Esophagus squamous epithelium (tissue), 5 donors: ENCODE measurements at places on chromosomes 7 and 10.

- DNase-seq = no peak
Measured at GRCh38 chr7:81298951-81299666, 380.3 kb upstream of the SEMA3C start.

- DNase-seq = no peak
Measured at GRCh38 chr7:151438864-151439601, 908 bp downstream of the CRYGN start.

DNA sequence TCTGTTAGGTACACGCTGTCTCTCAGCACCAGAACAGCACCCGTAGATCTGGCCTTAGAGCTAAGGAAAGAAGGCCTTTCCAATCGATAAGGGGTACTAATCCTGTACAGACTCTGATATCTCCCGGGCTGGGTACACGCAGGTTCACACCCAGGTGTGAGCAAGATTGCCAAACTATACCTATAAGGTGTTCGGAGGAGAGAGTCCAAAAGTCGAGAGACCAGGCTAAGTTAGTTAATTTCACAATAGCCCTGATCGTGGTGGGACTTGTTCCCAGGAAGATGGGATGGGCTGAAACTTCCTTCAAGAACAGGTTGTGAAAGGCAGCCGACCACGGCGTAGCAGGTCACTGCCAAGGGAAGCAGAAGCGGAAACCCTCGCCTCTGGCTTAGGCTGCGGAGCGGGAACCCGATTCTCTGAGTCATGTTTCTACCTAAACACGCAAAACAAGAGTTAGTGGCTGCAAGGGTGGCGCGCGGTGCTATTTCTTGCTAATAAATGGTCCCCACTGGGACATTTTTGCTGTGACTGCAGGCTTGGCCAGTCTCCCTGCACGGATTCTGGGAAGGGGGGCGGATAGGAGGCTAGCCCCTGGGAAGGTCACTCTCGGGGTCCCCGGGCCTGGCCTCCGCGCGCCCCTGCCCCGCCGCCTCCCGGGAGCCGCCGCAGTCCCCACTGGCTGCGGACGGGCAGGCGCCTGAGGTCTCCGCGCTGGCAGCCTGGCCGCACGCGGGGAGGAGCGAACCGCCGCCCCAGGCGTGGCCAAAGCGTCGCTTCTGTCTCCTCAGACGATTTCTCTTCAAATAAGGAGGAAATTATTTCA is 75.4 kb upstream of the PDSS1 start:
- peak; percentile 6 for DNase-seq

GRCh38 chr7:151076863-151077704 is 3.5 kb downstream of the FASTK start:
- DNase-seq = no peak

DNA sequence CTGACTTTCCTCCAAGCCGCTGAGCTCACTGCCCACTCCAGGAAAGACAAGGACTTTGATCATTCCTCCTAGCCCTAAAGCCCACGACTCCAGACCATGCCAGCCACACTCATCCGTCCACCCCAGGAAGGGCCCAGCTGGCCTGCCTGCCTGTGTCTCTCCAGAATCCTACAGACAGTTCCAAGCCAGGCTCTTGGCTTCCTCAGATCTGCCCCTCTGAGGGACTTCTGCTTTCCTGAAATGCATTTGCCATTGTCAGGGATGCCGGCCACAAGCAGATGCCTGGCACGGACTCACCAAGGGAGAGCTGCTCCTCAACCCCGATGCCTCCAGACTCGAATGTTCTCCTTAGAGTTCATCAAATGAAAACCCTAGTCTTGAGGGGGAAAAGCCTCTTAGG is 155.8 kb downstream of the OAT start:
- no peak for DNase-seq

- no peak for DNase-seq
Measured at GRCh38 chr10:110842326-110842904, 29.3 kb upstream of the PDCD4 start.

GRCh38 chr7:28558236-28558635 is 145.9 kb downstream of the CREB5 start:
- DNase-seq = no peak

GRCh38 chr7:33217595-33217994 is 88.2 kb downstream of the BBS9 start:
- DNase-seq = no peak

- no peak for DNase-seq
Measured at GRCh38 chr7:101819913-101820522, 2.6 kb downstream of the CUX1 start.

DNA sequence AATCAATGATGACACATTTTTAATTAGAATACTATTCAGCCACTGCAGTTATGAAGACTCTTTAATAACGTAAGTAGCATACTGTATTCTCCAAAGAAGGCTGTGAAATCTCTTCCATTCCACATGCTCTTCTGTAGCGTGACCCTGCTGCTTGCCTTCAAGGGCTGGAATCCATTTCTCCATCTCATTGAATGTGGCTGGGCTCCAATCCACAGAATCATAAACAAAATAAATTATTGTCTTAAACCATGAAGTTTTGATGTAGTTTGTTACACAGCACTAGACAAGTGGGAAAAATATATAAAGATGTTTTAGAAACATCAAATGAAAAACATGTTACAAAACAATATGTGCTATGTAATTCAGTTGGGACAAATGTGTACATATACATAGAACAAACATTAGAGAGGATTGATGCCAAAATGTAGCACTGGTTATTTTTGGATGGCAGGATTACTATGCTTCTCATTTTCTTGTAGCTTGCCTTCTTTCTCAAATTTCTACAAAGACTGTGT is 410.8 kb upstream of the PODXL start:
- no peak for DNase-seq

GRCh38 chr10:3782451-3783315 is 2.3 kb downstream of the KLF6 start:
- DNase-seq = peak; percentile 19

- DNase-seq = no peak
Measured at GRCh38 chr10:22992621-22993020, 64.8 kb downstream of the ARMC3 start.

DNA sequence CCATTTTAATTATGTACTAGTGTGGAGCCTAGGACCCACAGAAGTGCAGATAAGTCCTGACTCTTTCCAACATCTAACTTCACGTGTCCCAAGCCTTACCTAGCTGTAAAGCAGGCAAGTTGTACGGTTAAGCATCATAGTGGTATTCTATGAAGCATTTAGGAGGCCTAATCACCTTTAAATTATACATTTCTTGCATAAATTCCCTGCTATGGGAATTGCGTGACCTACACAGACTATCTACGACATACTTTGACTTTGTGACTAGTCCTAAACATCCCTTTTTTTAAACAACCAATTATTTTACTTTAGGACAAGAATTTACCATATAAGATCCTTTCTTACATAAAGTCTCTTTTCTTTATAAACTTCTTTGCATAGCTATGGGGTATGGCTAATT is 37.7 kb upstream of the LRGUK start:
- no peak for DNase-seq

- no peak for DNase-seq
Measured at GRCh38 chr7:13457790-13458189, 531.7 kb downstream of the ETV1 start.

DNA sequence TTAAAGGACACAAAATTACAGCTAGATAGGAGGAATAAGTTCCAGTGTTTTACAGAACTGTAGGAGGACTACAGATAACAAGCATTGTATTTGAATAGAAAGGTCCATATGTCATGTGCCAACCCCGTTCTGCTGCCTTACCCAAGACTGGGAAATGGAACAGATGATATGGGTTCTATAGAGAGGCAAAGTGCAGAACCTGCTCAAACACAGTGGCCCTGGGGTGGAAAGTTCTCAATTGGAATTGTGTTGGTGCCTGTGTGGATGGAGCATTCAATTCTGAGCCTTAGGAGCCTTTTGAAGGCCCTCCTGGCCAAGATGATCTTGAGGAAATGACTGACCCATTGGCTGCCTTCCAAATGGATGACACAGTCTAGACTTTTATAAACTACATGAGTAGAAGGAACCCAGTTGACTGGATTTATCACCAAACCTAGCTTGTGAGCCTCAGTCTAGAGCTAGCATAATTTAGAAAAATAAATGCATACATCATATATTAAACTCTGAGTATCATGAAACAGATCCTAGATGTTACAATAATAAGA is 4.1 kb upstream of the PRSS1 start:
- no peak for DNase-seq

DNA sequence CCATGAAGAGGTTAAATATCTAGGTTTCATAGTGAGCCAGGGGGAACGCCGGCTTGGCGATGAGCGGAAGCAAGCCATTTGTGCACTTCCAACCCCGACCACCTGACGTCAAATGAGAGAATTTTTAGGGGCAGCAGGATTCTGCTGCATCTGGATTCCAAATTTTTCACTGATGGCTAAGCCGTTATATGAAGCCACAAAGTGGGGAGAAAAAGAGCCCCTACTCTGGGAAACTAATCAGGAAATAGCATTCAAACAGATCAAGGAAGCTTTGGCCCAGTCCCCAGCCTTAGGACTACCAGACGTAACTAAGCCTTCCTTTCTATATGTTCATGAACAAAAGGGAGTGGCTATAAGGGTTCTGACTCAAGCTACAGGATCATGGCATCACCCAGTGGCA is 12.9 kb upstream of the ADCK2 start:
- no peak for DNase-seq

GRCh38 chr10:36761121-36761520 is 364.3 kb upstream of the ANKRD30A start:
- no peak for DNase-seq

GRCh38 chr7:84042110-84042539 is 152.5 kb downstream of the SEMA3A start:
- DNase-seq = no peak

- no peak for DNase-seq
Measured at GRCh38 chr7:75924889-75925288, 9.9 kb downstream of the POR start.

- DNase-seq = no peak
Measured at GRCh38 chr7:7966141-7966734, 2.4 kb upstream of the GLCCI1 start.

- DNase-seq = no peak
Measured at GRCh38 chr7:106986450-106986977, 58.0 kb upstream of the PRKAR2B start.

DNA sequence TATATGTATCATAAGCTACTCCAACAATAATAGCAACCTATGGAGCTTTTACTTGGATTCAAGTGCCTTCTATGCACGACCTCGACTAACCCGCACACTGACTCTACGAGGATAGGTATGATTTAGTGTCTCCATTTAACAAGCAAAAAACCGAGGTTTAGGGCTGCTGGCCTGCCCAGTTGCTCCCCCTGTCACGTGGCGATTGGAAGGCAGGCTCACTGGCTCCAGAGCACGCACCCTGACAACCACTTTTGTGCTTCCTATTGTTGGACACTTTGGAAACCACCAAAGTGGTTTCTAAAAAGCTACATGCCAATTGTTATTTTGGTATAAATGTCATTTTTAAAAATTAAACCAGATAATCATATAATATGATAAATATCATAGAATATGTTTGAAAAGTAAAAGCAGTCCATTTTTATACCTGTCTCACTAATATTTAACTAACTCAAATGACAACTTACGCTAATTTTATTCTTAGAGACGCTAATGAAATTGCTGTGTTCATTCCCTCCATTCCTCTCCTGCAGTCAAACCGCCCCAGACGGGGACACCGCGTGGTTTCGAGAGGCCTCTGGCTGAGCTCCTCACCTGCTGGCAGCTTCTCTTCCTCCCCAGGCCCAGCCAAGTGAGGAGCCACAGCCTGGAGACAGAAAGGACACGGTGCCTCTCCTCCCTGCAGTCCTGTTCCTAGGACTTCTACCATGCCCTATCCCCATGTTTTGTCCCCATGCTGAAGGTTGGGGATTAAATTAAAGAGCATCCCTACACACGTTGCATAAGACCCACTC is 22.2 kb upstream of the RHEB start:
- DNase-seq = no peak

DNA sequence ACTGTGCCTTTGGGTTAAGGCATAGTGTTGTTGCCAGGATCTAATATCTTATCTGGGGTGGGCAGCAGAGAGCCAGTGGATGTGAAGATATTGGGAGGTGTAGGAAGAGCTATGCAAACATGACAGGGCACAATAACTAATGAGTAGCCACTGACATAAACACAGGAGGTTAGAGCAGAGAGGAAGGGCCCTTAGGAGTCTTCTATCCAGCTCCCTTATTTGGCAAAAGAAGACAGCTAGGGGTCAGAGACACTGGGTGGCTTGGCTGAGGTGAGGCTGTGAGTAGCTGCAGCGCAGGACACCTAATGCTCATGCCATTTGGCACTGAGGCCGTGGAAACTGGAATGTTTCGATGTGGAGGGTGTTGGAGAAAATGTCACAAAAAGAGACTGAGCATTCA is 176.3 kb upstream of the TCF7L2 start:
- no peak for DNase-seq

- no peak for DNase-seq
Measured at GRCh38 chr7:110944966-110945644, 145.8 kb upstream of the LRRN3 start.

GRCh38 chr10:122461367-122461728 is at the start of gene HTRA1:
TSS of gene HTRA1 (plus strand) at chr10:122461553. CDS start at chr10:122461653, 100 bp downstream.
- DNase-seq = no peak

- DNase-seq = no peak
Measured at GRCh38 chr7:132169730-132170129, 406.5 kb downstream of the PLXNA4 start.

DNA sequence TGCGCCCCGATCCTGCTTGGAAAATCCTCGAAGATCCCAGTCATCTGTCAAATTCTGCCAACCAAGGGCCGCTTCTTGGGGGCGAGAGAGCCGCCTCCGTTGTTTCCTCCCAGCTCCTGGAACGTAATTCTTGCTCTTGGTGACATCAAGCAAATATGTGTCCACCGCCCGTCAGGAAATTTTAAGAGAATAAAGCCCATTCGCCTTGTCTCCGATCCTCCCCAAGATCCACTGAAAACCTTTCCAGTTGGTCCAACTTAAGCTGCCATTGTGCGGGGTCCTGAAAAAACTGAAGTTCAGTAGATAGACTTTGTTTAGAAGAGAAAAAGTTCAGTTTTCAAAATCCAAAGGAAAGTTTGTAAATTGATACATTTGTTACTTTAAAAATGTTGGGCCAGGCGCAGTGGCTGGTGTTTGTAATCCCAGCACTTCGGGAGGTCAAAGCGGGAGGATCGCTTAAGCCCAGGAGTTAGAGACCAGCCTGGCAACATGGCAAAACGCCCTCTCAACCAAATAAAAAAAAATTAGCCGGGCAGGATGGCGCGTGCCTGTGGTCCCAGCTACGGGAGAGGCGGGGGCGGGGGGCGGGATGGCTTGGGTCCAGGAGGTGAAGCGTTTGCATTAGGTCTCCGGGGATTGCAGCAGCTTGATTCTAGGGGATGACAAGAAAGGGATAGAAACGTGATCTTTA is 1.0 kb upstream of the ZNF800 start:
- no peak for DNase-seq

- DNase-seq = no peak
Measured at GRCh38 chr10:24816868-24817396, 93.2 kb upstream of the ARHGAP21 start.

- DNase-seq = no peak
Measured at GRCh38 chr10:116260599-116260998, 12.4 kb downstream of the GFRA1 start.

DNA sequence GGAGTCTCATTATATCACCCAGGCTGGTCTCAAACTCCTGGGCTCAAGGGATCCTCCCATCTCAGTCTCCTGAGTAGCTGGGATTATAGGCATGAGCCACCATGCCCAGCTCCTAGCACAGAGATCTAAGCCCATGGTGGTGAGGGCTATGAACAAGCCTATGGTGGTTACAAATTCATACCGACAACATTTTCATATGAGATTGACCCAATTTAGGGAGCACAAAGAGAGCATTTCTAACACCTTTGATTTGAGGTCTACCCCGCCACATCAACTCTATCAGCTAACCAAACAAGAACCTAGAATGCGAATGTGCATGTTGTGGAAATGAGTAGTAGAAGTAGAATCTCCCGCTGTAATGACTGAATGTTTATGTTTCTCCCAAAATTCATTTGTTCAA is 14.2 kb upstream of the PRF1 start:
- no peak for DNase-seq
